Amygdala (tissue), 56 donors: ENCODE measurements at places on chromosomes 5 and 9.

GRCh38 chr9:89606049-89606623 lies 1.3 kb downstream of the GADD45G start:
- DNase-seq = no peak

- no peak for DNase-seq
These were observed 223.3 kb downstream of the PIK3R1 start for GRCh38 chr5:68438876-68439275.

- DNase-seq = no peak
These were observed 10.5 kb downstream of the CSF1R start for GRCh38 chr5:150075806-150076205.

- no peak for DNase-seq
These were observed 256.5 kb downstream of the NSG2 start for GRCh38 chr5:174301848-174302625.

GRCh38 chr5:127072861-127073846 lies at the start of gene C5orf63:
C5orf63 (minus strand) TSS chr5:127073502; CDS start chr5:127058995, 14,507 bp downstream.
- DNase-seq = no peak

DNA sequence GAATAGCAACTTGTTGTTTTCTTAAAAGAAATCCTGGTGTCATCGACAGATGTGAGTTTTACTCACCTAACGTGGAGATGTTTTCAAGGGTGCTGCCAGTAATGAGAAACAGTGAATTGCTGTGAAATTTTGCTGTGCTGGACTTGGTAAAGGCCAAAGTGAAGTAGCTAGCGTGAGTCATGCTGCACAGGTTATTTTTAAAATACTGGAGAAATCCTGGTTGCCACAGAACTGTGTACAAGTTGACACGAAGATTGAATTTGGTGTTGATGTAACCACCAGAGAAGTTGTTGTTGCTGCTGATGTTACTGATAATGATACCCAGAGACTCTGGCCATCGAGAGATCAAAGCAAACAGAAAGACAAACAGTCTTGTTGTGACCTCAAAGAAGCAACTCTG lies 187.9 kb upstream of the NFIL3 start:
- no peak for DNase-seq

GRCh38 chr5:149254506-149254905 lies 17.2 kb upstream of the AFAP1L1 start:
- no peak for DNase-seq

GRCh38 chr5:74122175-74122574 lies 496.2 kb downstream of the ARHGEF28 start:
- DNase-seq = no peak

GRCh38 chr5:99063737-99064136 lies 134.9 kb upstream of the CHD1 start:
- DNase-seq = no peak

- no peak for DNase-seq
These were observed 581 bp upstream of the SARDH start for GRCh38 chr9:133738640-133739225.

- DNase-seq = no peak
These were observed 51.7 kb downstream of the ARHGAP26 start for GRCh38 chr5:142821733-142822487.
